ENCODE measurements at places on chromosomes 12 and 14.
A peak's percentile ranks its signal among the peaks of the same experiment; 100 is the strongest.

DNA sequence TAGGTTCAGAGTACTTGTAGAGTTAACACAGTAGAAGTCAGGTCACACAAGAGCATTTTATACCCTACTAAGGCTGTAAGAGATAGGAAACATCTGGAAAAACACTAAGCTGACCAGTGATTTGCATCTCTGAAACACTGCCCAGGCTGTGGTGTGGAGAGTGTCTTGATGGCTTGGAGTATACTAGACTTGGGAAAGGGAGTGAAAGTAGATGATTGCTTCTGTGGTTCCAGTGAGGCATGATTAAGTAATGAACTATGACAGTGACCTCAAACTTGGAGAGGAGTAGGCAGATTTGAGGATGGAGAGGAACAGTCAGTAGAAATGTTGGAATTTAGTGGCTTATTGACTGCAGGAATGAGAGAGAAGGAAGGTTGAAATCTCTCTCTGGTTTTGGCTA, 201.2 kb downstream of the FLRT2 start:
- no peak for DNase-seq

DNA sequence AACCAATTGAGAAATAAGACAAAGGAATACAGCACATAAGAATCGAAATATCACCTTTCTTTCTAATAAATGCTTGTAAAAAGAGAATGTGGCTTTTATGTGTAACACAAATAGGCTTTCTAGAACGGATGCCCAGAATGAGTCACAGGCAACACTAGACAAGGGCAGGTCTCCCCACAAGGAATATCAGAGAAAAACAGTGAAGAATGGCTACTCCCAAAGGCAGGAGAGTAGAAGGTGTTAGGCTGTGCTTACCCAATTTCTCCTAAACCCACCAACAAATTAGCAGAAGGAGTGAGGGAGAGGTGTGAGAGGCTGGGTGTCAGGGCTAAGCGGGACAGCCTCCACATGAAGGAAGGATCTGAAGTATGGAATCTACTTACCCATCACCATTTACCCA, 55.2 kb downstream of the GALNT4 start:
- no peak for DNase-seq

- no peak for DNase-seq
These were observed 71.4 kb downstream of the DENND5B start for GRCh38 chr12:31519511-31519910.

GRCh38 chr12:34597548-34598351, 575.5 kb downstream of the ALG10 start:
- DNase-seq = peak; percentile 25

Measured in Right ventricle myocardium inferior (tissue), 1 donor.